ENCODE measurements at places on chromosomes 3 and 15.
A peak's percentile ranks its signal among the peaks of the same experiment; 100 is the strongest.

DNA sequence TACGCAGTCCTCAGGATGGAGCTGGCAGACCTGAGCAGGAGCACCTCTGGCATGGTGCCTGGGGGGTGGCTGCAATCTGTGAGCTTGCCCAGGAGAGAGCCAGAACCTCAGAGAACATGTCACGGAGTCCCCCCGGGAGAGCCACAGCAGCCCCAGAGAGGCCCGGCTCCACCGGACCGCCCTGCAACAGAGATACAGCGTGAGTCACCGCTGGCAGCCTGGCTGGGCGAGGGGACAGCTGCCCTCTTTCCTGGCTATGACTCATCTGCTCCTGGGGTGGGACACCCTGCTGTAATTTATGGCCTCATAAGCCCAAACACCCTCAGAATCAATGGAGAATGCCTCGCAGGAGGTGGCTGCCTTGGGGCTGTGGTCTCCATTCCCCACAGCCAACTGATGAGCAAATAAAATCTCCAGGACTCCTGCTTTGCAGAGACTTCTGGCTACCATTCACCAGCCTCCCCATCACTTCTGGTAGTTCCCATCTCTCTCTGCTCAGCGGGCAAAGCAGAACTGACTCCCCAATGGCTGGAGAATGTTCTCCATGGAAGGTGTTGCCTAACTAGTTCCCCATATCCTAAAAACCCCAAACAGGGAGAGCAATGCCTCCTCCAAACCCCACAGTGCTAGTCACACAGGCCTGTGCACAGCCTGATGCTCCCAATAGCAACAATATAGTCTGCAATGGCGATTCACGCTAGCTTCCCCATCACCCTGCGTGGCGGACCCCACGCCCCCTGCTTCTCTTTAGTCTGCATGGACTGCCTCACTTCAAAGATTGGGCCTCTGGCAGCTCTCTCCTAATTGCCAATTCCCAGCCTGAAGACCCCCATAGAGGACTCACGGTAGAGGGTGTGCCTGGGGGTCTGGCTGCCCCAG lies 21.6 kb downstream of the ACSBG1 start:
- DNase-seq, result no peak

DNA sequence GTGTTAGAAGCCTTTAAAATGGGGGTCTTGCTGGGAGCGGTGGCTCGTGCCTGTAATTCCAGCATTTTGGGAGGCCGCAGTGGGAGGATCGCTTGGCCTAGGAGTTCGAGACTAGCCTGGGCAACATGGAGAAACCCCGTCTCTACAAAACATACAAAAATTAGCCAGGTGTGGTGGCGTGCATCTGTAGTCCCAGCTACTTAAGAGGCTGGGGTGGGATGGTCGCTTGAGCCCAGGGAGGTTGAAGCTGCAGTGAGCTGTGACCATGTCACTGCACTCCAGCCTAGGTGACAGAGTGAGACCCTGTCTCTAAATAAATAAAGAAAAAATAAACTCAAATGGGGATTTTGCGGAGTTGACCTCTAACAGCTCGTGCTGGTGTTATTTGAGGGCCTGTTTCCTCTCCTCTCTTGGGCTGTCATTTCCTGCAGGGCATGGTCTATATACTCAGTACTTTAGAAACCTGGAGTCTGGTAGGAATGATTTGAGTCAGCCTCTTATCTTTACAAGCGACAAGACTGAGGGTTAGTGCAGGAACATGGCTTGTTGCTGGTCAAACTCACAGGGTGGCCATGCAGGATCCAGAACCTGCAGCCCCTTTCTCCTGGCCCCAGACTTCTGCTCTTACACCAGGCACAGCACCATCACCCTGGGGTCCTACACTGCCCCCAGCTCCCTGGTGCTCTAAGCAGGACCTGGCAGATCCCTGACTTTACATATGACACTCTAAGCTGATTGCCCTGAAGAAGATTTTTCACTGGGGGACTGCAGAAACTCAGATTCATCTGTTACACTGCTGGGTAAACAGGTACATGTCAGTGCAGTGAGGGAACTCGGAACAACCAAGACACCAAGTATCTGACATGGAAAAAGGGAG lies 15.1 kb downstream of the EHD4 start:
- DNase-seq, result no peak

DNA sequence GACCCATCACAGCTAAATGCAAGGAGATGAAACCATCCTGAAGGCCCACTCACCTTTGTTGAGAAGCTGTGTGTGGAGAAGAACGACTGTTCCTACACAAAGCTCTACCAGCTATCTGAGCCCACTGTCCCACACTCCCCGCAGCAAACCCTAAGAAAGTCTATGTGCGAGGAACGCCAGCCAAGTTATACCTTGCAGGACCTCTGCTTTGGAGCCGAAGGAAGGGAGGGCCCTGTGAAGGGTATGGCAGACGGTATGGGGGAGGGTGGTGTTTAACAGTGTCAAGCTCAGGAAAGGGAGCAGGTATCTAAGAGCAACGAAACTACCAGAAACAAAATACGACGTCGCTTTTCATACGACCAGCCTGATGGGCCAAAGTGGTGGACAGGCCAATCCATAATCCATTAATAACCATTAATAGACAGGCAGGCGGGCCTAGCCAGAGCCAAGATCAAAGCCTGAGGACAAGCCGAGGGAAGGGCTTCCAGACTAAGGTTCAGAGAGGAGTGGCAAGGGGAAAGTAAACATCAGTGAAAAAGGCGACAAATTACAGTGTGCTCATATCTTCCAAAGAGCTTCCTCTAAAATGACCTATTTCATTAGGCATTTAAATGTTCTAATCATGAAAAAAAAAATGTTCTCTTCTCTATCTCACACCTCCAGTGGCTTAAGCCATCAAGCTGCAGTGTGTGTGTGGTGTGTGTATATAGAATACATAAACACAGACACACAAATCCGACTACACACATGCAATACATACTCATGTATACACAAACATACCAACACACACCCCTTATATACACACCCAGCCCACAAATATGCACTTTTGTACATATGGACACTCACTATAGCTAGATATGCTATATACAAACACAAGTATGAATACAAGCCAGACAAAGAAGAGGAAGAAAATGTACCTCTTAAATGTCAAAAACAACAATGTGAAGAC lies 43.9 kb downstream of the PTPN23 start:
- DNase-seq, result no peak

- no peak for DNase-seq
Observed at GRCh38 chr3:48644898-48645760, 9.9 kb upstream of the SLC26A6 start.

- DNase-seq, result peak; percentile 30
Observed at GRCh38 chr3:87145553-87145952, 81.6 kb upstream of the CHMP2B start.

- DNase-seq, result no peak
Observed at GRCh38 chr3:8087951-8088350, 413.7 kb upstream of the LMCD1 start.

DNA sequence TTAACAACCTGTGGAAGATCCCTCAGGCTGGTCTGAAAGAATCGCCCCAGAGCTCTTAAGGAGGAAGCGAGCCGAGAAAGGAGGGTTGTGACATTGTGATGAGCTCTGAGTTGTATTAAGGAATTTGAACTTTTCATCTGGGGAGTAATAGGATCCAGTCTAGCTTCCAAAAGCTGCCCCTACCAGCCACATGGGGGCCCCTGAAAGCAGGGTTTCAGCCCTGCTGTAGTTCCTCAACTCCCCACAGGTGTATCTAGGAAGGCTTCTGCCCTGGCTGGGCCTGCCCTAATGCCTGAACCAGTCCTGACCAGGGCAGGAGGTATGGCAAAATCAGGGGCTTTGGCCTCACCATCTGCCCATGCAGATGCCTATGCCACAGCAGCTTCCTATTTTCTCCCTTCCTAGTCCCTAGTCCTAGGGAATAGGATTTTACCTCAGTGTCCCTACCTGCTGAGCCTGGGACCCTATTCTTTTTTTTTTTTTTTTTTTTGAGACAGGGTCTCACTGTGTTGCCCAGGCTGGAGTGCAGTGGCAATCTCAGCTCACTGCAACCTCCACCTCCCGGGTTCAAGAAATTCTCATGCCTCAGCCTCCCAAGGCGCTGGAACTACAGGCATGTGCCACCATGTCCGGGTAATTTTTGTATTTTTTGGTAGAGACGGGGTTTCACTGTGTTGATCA lies 5.0 kb upstream of the AP3S2 start:
- DNase-seq, result peak; percentile 11
